Vagina (tissue), 2 donors: ENCODE measurements at places on chromosomes 12 and 14. TPM values are rescaled to one million over a fixed set of nuclear protein-coding genes. Genes with fewer than 3 reads are reported as not detected.

The CCDC196 gene
- not detected for total RNA-seq

The AKAP5 gene
- 0.49 TPM for total RNA-seq

- no peak for DNase-seq
Observed at GRCh38 chr12:112815589-112816321, 24.2 kb downstream of the RPH3A start.

DNA sequence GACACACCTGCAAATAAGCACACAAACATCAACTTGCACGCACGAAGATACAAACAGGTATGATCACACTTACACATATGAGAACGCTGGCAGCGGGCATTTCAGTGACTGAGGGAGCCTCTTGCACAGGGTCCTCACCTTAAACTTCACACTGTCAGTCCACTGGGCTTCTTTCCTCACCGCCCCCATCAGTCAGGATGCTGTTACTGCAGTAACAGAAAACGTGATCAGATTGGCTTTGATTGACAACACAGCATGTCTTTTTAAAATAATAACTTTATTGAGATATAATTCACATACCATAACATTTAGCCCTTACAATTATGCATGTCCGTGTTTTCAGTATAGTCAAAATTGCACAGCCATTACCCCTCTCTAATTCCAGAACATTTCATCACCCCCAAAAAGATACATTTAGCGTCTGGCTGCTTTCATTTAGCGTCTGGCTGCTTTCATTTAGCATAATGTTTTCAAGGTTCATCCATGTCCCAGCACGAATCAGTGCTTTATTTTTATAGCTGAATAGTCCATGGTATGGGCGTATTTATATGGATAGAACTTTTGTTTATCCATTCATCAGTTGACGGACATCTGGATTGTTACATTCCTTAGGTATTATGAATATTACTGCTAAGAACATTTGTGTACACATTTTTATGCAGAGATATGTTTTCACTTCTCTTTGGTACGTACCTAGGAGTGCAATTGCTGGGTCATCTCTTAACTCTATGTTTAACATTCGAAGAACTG lies 8.4 kb downstream of the CCDC197 start:
- no peak for DNase-seq

GRCh38 chr12:65941388-65941787 lies 117.1 kb downstream of the HMGA2 start:
- no peak for DNase-seq

DNA sequence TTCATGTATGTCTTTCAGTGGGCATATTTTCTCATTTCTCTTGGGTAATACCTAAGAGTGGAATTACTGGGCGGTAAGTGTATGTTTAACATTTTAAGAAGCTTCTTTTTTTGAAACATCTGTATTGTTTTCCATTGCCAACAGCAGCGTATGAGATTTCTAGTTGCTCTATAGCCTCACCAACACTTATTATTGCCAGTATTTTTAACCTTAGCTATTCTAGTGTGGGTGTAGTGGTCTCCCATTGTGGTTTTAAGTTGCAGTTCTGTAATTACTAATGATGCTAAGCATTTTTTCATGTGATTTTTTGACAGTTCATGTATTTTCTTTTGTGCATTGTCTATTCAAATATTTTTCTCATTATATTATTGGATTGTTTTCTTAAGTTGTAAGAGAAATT lies 101.9 kb upstream of the EEA1 start:
- no peak for DNase-seq

DNA sequence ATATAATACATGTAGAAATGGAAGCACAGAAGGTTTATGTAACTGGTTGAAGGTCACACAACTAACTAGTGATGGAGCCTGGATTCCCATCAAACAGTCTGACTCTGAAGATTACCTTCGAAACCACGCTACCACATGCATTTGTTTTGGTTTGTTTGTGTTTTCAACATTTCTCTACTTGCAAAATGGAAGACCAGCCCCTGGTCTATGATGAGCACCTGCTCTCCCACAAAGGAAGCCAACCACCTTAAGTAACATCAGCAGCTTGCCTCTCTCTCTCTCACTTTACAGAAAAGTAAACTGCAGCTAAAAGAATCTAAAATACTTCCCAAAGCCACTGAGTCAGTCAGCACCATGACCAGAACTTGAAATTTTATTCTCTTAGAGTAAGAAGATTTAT lies 186.9 kb upstream of the TMPO start:
- DNase-seq = no peak
